ENCODE measurements at places on chromosomes 16 and 17.

GRCh38 chr17:10295728-10296343, 77.0 kb downstream of the MYH13 start:
- peak; percentile 33 for DNase-seq

- no peak for DNase-seq
Observed at GRCh38 chr16:86227041-86227440, 283.3 kb upstream of the FOXF1 start.

- DNase-seq = no peak
Observed at GRCh38 chr16:84229471-84229870, 10.3 kb downstream of the KCNG4 start.

DNA sequence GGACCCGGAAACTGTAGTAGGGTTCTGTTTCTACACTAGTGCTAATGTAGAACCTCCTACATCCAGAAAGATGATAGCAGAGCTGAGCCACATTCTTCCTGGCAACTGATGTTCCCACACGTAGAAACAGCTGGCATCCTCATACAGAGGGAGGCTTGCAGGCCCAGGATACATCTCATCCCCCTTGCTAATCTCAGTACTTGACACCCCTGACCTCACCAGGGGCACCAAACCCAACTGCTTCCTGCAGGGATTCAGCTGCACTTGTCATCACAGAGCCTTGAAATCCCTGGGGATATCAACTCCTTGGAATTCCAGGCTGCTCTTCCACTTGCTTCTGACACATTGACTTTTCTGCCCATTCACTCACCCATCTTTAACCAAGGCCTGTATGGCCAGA, 75.2 kb upstream of the HSBP1 start:
- no peak for DNase-seq

DNA sequence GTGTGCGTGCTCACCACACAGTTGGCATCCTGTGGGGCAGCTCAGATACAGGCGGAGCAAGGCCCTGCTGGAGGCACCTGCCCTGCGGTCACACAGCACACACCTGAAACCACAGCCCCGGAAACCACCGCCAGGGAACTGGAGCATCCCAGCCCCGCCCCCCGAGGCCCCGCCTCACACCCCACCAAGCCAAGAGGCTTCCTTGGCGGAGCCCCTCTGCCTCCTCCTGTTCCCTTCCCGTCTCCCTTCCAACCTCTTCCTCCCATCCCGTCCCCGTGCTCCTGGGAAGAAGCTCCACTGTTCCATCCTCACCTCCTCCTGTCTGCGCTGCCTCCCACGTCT, 205.5 kb downstream of the NTN1 start:
- DNase-seq = no peak

- no peak for DNase-seq
Observed at GRCh38 chr16:88368994-88369393, 13.8 kb upstream of the ZNF469 start.

DNA sequence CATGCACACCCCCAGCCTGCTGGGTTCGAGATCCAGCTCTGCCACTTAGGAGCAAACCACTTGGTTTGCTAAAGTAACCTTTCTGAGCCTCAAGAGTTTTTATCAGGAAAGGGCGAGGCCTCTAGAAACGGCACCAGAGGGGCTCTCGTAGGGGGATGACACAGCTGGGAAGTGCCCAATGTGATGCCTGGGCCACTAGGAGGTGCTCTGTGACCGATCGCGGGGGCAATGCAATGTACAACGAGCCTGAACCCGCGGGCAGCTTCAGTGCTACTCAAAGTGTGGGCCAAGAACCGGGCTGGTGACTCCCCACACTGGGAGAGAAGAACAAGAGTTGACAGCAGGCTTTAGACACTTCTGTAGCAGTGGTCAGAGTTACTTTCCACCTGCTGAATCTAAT, 9.4 kb downstream of the C16orf89 start:
- DNase-seq = no peak

GRCh38 chr17:27456681-27457359, 572 bp downstream of the KSR1 start:
- DNase-seq = no peak

DNA sequence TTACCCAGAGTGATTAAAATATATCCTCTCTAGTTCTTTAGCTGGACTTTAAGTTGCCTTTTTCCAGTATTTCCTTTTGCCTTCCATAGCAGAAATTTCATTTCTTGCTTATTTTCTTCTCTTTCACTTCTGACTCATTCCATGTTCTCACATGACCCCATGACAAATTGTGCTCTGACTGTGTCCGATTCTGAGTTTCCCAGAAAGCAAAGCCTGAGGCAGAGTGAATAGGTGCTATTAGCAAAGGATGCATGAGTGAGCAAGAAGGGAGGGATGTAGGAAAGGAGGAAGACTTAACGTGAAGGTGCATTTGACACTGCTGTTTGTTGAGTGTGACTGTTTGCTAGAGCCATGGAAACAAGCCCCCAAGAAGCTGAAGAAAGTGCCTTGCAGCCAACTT, 82.6 kb upstream of the CNTNAP4 start:
- DNase-seq = no peak

All from nucleus accumbens (tissue), 56 donors.